ENCODE measurements at places on chromosomes 7 and 10. TPM values are rescaled to one million over a fixed set of nuclear protein-coding genes. Genes with fewer than 3 reads are reported as not detected.

- H3K36me3 ChIP-seq, result no peaks in the 10 kb centered on the region
- no peaks in the 10 kb centered on the region for H3K27me3 ChIP-seq
- H3K4me1 ChIP-seq, result no peaks in the 10 kb centered on the region
These were observed 33.7 kb upstream of the PLXNA4 start for GRCh38 chr7:132609906-132610520.

DNA sequence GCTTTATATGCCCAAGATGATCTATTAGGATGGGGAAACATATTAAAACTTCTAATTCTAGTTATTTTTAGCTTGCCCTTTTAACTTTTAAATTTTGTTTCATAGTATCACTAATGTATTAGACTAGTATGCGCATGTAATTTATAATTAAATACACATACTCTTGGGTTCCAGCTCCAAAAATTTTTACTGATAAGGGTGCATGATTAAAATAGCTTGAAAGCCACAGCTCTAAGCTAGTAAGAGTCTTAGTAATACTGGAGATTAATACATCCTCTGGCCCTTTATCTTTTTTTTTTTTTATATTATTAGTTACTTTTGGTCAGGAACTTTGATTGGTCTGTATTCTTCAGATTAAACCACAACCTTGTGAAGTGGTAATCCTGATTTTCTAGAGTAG is 53.6 kb downstream of the ATXN7L1 start:
- no peaks in the 10 kb centered on the region for H3K27me3 ChIP-seq
- no peak overlapping the region for H3K4me3 ChIP-seq
- H3K4me1 ChIP-seq, result no peaks in the 10 kb centered on the region
- DNase-seq, result no peak
- H3K36me3 ChIP-seq, result no peaks in the 10 kb centered on the region
- H3K27ac ChIP-seq, result no peak overlapping the region

Gene GHRHR
- not detected for total RNA-seq

DNA sequence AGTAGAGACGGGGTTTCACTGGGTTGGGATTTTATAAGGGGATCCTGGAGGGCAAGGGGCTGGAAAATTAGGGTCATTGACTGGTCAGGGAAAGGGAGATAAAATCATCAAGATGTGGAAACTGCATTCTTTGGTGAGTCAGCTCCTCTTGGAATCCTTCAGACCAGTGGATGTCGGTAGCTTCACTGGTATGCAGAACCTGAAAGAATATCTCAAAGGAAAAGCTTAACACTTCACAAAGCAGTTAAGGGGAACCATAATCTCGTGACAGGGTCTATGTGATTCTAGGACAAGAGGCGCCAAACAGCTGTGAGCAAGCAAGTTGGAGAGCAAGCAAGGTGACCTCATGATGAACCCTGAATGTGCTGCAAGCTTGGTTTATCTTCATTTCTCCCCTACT is 634.7 kb upstream of the AUTS2 start:
- no peaks in the 10 kb centered on the region for H3K27me3 ChIP-seq
- no peaks in the 10 kb centered on the region for H3K36me3 ChIP-seq
- peaks cover 18% of the 10 kb centered on the region for H3K4me1 ChIP-seq

- no peak overlapping the region for H3K4me3 ChIP-seq
- no peaks in the 10 kb centered on the region for H3K27me3 ChIP-seq
- H3K27ac ChIP-seq, result no peak overlapping the region
- H3K36me3 ChIP-seq, result no peaks in the 10 kb centered on the region
These were observed 388.2 kb downstream of the CALN1 start for GRCh38 chr7:72023926-72024325.
